ENCODE measurements at places on chromosomes 7 and 10.

- no peak for DNase-seq
Measured at GRCh38 chr10:91154842-91155241, 65.6 kb upstream of the PCGF5 start.

DNA sequence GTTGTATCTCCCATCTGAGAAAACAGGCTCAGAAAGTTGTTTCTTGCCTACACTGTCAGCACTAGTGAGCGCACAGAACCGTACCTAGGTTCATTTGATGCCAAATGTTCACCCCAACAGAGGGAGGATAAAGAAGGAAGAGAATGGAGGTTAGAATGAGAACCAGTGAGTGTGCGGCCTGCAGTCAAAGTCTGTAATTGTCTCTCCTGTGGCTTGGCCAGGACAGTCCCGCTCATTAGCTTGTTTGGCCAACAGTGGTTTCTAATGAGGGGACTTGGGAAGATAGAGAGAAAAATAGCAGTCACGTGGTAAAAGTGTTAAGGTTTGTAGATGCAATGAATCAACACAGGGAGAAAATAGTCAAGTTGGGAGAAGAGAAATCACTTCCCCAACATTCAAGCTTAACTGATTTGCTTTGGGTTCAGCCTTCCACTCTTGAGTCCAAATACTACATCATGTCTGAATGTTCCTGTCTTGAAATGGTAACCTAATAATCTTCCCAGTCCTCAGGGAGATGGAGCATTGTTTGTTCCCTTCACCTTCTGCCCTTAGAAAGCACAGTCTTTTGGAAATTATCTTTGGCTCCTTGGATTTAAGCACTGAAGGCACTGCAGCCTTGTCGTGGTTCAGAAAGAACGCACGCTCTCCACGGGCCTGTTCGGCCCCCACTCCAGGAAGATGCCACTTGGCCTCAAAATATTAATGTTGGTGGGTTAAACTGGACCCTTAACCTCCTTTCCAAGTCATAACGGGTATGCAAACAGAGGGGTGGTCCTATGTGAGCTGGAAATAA is 360.4 kb upstream of the ZNF32 start:
- DNase-seq: no peak

- DNase-seq: no peak
Measured at GRCh38 chr7:4006687-4007086, 675.4 kb upstream of the FOXK1 start.

GRCh38 chr7:29289156-29290021 is 94.8 kb downstream of the CHN2 start:
- no peak for DNase-seq

- DNase-seq: no peak
Measured at GRCh38 chr10:70430493-70431445, 10.7 kb downstream of the NODAL start.

DNA sequence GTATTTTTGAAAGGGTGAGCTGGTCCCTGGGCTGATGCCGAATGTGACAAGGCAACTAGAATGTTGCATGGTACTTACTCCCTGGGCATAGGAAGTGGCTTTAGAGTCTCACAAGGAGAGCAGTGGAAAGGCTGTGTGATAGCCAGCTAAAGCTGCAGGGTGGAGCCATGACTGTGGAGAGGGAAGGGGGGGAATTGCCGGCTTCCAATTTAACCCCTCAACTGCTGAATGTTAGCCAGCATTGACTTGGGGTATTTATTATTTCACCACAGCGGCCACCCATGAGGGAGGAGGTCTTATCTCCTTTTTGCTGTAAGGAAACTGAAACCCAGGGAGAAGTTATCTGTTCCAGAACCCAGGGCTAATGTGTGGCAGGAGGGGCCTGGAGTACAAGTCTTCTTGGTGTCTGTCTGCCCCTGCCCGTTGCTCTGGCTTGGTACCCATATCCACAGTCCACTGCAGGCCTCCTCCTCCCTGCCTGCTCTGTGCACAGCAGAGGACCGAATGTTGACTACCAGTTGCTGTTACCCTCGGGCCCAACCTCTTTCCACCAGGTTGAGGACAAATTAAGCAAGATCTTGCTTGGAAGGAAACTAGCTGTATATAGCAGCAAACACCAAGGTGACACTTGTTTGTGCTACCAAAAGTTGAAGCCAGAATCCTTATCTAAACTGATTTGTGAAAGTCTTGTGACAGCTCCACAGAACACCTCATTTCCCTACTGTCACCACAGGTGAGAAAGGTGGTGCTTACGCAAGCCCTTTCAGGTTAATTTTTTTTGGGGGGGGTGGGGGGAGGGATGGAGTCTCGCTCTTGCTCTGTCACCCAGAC is 37.6 kb downstream of the WBP1L start:
- DNase-seq: no peak
